ENCODE measurements at places on chromosomes 16 and 17.
A peak's percentile ranks its signal among the peaks of the same experiment; 100 is the strongest.

- no peak for DNase-seq
Measured at GRCh38 chr16:73163238-73163815, 115.4 kb upstream of the ZFHX3 start.

- DNase-seq = no peak
Measured at GRCh38 chr17:79466562-79467350, 144.1 kb downstream of the RBFOX3 start.

DNA sequence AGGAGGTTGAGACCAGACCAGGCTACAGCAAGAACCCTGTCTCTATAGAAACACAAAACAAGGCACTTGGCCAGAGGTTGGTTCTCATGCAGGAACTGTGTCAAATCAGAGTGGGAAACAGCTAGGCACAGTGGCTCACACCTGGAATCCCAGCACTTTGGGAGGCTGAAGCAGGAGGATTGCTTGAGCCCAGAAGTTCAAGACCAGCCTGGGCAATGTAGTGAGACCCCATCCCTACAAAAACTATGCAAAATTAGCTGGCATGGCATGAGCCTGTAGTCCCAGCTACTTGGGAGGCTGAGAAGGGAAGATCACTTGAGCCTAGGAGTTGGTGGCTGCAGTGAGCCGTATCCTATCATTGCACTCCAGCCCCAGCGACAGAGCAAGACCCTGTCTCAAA is 1.7 kb downstream of the UNKL start:
- DNase-seq = no peak

DNA sequence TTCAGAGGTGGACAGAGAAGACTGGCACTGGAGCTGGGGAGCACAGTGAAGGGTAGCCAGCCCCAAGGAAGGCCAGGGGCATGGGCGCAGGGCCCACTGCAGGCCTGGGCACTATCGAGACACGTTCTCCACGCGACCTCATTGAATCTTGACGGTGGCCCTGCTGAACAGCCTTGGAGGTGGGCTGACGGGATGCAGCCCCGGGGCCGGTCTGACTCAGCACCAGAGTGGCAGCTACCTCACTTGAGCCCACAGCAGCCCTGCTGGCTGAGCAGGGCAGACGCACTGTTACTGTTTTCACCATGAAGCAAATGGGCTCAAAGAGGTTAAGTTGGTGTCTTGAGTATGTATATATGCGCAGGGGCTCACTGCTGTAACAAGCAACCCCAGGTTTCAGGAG is 78.8 kb upstream of the FOXF1 start:
- DNase-seq = no peak

DNA sequence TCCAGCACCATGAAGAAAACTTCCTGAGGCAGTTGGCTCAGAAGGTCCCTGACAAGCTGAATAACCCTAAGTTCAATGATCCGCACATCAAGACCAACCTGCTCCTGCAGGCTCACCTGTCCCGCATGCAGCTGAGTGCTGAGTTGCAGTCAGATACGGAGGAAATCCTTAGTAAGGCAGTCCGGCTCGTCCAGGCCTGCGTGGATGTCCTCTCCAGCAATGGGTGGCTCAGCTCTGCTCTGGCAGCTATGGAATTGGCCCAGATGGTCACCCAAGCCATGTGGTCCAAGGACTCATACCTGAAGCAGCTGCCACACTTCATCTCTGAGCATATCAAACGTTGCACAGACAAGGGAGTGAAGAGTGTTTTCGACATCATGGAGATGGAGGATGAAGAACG is 88.4 kb upstream of the SMURF2 start:
- no peak for DNase-seq

DNA sequence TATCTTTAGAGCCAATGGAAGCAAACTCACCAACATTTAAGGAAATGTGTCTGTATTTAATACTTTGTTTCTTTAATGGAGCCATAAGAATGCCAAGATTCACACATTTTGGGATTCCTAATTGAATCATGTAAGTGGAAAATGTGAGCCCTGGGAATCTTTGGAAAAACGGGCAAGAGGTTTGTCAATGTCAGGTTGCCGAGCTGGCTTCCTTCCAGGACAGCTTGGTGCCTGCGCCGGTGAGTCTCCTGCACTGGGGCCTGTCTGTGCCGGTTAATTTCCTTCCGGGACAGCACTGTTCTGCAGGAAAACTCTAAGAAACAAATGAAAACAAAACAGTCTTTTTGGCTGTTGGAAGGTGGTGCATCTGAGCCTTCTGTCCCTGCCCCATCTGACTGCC is 210.6 kb downstream of the HAPSTR1 start:
- no peak for DNase-seq

DNA sequence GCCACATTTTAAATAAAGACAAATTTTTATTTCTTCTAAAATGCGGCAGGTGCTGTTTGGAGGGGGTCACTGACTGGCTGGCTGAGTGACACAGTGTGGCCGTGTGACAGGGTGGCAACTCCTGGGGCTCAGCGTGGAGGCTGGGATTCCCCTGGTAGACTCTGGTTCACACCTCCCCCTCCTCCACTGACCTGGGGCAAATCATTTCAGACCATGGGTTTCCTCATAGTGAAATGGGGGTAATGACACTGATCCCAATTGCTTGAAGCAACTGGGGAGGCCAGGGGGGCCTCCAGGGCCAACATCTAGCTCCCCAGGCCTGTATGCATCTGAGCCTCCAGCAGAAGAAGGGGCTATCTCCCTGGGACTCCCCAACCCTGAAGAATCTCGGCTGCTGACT is 6.6 kb downstream of the HSD11B2 start:
- no peak for DNase-seq

DNA sequence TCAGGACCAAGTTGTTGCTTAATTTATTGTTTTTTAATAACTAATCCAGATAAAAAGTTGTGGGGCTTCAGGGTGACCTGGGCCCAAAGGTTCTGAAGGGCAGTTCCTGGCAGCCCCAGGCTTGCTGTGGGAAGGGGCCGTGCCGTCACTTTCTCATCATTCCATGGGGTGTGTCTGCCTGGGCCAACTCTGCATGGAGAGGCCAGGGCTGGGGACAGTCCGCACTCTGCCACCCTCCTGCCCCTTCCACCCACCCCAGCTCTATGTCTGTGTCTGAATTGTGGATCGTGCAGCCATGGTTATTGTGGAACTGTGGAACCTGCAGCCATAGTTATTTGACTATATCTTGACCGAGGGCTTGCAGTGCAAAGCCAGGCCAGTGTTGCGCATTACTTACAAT is 4.0 kb downstream of the LIMD2 start:
- DNase-seq = no peak

- DNase-seq = peak; percentile 42
Measured at GRCh38 chr16:89184933-89185794, 13.6 kb downstream of the CDH15 start.

GRCh38 chr17:59383893-59384292 is 52.4 kb downstream of the YPEL2 start:
- no peak for DNase-seq

- no peak for DNase-seq
Measured at GRCh38 chr16:57380671-57381462, 8.6 kb downstream of the CX3CL1 start.

DNA sequence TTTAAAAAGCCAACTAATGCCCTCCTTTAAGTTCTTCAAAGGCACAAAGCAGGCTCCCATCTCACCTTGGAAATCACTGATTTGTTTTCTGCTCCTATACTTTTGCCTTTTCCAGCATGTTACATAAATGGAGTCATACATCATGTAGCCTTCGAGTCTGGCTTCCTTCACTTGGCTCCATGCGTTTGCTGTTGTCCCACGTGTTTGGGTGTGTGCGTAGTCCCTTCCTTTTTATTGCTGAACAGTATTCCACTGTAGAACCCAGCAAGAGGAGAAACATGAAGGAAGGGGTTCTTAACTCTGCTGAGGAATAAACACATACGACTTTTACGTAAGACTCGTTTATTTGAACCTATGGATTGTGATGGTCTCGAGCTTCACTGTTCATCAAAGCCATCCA is 82.0 kb downstream of the GPRC5B start:
- no peak for DNase-seq

GRCh38 chr16:81384006-81384405 is 60.6 kb upstream of the CMIP start:
- DNase-seq = no peak

DNA sequence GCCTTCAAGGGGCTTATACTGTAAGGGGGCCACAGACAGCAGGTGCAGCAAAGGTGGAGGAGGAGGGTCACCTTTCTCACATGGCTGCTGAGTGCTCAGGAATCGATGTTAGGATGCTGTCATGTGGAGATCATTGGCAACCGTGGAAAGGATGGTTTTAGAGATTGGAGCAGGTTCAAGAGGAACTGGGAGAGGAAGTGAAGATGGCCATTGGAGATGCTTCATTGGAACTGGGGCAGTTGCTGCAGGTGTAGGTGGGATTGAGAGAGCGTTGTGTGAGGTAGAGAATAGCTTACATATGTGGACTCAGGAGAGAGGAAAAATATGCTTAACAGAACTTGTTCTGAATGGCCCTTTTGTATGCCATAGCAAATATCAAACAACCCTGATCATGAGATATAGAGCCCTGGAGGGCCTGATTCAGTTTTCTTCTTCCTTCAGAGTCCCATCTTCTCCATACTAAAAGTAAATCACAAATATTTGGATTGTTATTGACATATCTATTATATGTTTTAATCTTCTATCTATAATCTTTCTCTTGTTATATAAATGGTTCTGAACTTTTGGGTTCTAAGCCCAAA is 40.8 kb downstream of the LDHD start:
- no peak for DNase-seq

DNA sequence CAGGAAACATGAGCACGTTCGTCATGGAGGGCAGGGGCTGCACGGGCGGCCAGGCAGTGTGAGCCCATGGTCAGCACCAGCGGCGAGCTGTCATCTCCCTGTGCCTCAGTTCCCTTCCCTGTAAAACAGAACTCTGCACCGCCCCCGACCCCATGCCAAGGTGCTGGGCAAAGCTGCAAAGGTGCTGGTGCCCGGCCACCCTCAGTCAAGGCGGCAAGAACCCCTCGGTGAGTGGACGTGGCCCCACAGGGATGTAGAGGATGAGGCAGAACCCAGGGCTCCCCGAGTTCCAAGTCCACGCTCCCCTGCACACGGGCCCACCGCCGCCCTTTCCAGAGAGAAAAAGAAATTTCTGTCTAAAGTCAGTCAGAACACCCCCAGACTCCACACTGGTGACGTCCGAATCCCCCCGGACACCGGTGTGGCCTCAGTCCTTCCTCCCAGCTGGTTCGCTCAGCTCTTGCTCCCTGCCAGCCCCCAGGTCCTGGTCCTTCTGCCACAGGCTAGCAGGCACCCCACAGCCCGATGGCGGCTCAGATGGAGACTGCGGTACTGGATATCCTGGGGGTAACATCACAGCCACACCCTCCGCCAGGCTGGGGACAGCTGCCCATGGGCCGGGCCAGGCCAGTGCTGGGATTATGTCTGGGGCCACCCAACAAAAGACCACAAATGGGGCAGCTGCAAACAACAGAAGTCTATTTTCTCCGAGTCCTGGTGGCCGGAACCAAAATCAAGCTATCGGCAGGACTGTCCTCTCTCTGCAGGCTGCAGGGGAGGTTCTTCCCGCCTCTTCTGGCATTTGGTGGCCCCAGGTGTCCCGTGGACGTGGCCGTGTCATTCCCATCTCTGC is 14.4 kb upstream of the BAHCC1 start:
- DNase-seq = no peak

DNA sequence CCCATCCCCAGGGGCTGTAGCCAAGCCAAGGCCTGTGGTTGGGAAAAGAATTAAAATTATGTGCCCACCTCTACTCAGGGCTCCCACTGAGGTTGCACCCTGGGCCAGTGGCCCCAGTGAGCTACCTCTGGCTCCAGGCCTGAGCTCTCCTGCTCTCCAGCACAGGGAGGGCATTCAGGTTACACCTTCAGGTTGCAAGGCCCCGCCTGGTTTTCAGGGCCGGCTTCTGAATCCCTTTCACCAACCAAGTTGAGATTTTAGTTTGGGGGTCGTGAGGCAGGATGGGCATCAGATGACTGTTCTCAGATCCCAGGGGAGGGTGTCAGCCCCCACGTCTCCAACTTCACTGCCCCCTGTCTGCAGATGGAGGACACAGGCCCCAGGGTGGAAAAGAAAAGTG is 8.0 kb upstream of the KATNB1 start:
- DNase-seq = no peak

DNA sequence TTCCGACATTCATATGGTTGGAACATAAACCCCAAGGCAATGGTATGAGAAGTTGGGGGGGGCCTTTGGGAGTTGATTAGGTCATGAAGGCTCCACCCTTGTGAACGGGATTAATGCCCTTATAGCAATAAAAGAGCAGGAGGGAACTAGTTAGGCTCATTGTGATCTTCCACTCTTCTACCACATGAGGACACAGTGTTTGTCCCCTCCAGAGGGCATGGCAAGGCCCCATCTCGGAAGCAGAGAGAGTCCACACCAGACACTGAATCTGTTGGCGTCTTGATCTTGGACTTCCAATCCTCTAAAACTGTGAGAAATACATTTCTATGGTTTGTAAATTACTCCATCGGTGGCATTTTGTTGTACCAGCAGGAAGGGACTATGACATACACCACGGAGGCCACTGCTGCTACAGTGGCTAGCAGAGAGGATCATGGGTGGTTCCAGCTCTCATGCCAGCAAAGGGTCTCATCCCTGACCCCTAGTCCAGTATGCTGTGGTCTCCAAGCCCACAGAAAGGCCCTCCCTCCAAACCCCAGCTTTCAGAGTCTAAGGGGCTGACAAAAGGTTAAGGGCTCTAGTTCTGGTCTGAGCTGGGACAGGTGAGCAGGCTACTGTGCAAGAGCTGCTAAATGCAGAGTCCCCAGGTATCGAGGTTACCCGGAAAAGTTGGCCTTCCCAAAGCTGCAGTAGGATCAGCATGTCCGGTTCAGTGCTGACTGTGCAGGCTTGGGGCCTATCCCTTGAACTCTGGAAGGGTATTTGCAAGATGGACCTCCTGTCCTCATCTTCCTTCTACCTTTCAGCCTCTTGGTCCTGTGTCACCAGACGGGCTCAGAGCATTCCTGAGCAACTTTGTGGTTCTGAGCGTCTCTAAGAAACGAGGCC is 12.2 kb downstream of the CCR7 start:
- DNase-seq = peak; percentile 13

GRCh38 chr17:77708936-77709335 is 249.6 kb upstream of the TNRC6C start:
- no peak for DNase-seq

DNA sequence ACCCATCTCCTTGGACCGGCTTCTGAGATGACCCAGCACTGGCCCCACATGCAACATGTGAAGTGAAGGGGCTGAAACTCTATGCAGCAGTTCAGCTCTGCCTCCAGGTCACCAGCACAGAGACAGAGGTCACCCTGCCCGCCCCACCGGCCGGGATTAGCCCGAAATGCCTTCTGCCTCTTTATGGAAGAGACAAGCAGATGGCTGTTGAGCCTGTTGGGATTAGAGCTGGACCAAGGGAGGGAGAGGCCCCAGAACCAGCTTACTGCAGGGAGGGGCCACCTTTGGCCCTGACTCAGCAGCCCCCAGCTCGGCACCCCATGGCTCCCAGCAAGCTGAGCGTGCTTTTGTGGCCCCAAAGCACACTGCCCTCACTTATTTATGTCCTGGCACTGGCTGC is 5.7 kb downstream of the AIPL1 start:
- no peak for DNase-seq

All from right hindlimb (tissue), 1 donor.